ENCODE measurements at places on chromosomes 16 and 17.

DNA sequence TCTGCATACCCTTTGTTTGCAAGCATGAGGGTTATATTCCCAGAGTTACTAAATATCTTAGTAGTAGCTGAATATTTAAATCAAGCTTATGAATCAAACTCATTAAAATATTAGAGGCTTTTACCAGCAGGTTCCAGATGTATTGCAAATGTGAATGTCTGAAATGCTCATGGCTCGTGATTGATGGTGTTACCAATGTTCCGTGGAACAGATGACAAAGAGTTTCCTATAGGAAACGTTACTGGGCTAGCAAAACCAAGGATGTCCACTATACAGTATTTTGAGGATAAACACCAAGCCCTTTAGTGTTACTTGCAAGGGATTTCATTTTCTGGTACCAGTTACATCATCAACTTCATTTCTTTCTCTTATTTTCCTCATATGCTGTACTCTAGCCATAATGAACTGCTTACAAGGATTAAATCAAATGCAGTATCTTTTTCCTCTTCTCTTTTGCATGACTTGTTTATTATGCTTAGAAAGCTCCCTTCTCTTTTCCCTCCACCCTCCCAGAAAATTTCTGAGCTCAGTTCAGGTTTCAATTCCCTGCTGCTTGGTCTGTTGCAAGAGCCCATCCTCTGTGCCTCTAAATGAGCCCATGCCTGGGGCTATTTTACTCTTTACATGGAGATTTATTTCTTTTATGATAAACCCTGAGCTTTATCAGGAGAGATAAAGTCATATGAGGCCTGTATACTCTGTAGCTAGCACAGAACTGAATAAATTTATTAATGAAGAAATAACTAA lies 1537.1 kb upstream of the GOT2 start:
- no peak for DNase-seq

GRCh38 chr16:57106767-57107166 lies 14.4 kb downstream of the CPNE2 start:
- no peak for DNase-seq

- no peak for DNase-seq
Measured at GRCh38 chr17:41895617-41896016, 23.1 kb downstream of the ACLY start.

DNA sequence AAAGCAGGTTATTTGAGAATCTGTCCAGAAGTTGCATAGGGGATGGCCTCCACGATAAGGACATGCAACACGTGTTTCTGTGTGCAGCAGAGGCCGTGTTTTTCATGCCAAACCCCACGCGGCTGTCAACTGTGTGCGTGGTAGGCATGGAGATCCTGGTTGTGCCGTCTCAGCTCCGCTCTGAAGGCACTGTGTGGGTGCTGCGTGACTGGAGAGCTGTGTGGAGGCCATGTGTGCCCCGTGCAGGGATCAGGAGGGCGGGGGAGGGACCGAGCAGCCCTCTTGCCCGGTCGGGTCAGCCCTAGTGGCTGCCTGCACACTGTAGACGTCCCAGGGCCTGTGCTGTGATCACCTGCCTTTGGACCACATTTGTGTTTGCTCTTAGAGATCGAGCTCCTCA lies 74.5 kb downstream of the SEC14L1 start:
- DNase-seq = no peak

DNA sequence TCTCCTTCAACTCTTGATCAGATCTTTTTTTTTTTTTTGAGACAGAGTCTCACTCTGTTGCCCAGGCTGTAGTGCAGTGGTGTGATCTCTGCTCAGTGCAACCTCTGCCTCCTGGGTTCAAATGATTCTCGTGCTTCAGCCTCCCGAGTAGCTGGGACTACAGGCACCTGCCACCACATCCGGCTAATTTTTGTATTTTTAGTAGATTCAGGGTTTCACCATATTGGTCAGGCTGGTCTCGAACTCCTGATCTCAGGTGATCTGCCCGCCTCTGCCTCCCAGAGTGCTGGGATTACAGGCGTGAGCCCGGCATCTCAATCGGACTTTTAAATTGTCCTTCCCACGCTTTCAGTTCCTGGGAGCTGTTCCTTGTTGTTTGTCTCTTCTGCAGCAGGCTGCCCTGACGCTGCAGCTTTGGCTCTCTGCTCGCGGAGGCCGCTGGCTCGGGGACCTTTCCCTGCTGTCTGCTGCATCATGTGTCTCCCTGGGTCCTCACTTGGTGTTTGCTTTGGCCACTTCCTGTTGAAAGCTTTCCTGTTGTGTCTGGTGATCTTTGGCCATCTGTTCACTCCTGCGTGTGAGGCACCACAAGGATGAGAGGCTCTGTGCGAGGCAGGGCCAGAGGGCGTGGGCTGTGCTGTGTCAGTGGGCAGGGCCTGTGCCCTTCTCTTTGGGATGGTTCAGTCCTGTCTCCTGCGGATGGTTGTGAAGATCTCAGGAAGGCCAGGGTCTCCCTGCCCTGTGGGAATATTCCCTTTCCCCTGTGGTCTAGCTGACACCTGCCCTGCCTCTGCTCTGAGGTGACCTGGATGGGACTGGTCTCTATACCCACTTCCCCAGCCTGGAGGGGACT lies 18.4 kb upstream of the CAPN15 start:
- no peak for DNase-seq

DNA sequence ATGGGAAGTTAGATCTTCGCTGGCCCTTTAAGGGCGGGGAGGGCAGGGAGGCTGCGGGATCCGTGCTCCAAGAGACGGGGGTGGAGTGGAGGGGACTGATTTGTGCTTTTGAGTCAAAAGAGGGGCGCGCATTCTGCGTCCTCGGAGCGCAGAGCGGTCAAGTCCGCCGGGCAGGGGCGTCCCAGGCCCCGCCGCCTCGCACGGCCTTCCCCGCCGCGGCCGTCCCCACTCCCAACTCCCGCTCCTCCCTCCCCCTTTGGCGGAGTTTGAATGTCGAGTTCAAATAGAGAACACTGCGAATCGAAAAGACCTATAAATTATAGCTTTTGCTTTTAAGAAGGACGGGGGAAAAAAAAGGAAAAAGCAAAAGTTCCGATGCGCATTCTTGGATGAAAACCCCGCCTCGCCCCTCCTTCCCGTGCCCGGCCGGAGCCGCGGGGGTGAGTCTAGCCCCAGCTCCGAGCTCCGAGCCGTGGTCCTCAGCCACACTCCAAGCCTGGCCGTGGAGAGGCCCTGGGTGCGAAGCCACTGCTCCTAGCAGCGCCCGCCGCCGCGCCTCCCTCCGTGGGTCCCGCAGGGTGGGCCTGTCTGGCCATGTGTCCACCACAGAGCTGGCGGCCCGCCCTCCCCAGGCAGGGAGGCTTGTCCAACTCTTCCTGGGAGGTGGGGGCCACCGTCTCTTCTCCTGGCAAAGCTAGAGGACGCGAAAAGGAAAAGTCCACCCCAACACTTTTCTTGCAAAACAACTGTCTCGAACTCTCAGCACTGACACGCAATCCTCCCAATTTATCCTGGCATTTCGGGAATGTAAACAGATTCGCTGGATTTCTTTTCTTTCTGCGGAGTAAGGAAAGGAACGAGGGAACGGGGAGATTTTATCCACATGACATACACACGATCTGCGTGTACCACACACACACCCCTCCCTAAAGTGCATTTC lies 3.6 kb downstream of the CBX8 start:
- no peak for DNase-seq

GRCh38 chr16:26204138-26204537 lies 512.4 kb downstream of the HS3ST4 start:
- no peak for DNase-seq

- DNase-seq = no peak
Measured at GRCh38 chr17:68698746-68699145, 97.6 kb upstream of the FAM20A start.

DNA sequence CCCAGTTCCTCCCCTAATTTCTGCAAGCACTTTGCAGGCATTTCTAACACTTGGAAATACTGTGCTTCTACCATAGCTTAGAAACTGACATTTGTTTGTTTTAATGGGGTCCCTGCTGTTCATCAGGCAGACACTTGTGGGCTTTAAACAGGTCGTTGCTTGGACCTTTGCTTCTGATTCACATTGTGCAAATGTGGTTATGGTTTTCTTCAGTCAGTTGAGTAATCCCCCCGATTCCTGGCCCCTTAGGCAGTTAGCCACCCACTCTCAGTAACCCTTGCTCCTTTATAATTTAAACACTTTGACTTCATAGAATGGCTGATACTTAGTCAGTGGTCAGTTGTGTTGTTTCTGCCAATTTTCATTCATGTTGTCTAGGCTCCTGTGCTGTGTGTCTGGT lies 39.4 kb downstream of the SLC47A1 start:
- no peak for DNase-seq

DNA sequence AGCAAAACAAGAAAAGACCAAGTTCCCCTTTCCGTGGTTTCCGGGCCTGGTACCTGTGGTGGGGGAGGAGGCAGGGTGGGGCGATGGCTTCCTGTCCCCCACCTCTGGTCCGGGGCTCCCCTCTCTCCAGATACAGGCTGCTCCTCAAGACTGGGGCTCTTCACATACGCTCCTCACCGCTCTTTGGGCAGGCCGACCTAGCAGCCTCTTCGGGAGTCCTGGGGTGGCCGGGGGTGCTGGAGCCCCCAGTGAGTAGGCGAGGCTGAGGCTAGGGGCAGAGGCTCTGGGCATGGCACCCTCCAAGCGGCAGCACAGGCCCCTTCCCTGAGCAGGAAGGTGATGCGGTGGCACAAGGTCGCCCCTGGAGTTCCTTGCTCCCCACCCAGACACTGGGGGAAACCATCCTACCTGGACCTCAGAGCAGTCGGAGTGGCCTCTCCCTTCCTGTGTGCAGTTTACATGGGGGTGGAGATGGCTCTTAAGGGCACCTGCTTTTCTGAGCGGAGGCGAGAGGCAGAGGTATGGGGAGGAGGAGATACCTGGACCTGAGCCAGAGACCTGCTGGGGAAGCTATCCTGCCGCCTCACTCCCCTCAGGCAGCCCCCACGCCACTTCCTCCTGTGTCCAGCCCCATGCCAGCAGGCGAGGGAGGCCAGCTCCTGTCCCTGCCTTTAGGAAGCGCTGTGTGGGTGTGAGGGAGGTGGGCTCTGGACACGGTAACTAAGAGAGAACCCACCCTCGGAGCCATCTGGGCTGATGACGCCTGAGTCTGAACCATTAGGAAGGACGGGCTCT lies 891 bp downstream of the CORO1A start:
- no peak for DNase-seq

DNA sequence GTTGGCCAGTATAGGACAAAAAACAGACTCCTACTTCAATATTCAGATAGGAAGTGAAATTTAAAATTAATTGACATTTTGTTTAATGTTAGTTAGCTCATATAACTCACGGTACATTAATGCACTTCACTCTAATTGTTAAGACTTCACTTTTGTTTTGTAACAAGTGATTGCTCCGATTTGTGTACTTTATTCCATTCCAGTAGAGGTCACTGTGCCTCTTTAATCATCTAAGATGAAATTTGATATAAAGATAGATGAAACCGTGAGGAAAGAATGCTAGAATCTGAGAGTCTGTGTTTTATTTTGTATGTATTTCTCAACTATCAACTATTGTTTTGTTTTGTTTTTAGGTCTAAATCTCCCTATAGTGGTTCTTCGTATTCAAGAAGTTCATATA lies 29.0 kb downstream of the RBBP6 start:
- DNase-seq = peak; percentile 21

GRCh38 chr17:78925234-78925633 lies at the start of gene TIMP2:
TSS of gene TIMP2 (minus strand) at chr17:78925387. CDS start at chr17:78925088, 299 bp downstream.
- peak; percentile 77 for DNase-seq

- DNase-seq = no peak
Measured at GRCh38 chr17:67546578-67547527, 169.8 kb downstream of the PITPNC1 start.

DNA sequence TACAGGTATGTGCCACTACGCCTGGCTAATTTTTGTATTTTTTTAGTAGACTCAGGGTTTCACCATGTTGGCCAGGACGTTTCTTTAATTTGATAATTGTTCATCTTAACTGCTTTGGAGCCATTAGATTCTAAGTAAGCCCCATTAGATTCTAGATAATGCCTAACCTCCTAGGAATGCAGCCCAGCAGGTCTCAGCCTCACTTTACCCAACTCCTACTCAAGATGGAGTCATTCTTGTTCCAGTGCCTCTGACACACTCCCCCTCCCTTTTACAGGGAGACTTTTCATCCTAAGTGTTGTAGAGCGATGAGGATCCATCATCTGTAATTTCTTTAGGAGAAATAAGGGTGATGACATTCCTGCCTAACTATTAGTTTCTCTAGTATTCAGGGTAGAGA lies 23.7 kb upstream of the MILR1 start:
- DNase-seq = no peak

GRCh38 chr17:16987830-16988601 lies 16.1 kb upstream of the TNFRSF13B start:
- DNase-seq = peak; percentile 7

- DNase-seq = no peak
Measured at GRCh38 chr17:10091046-10091445, 107.4 kb downstream of the GAS7 start.

GRCh38 chr17:82339634-82340580 lies 6.3 kb upstream of the SECTM1 start:
- no peak for DNase-seq

DNA sequence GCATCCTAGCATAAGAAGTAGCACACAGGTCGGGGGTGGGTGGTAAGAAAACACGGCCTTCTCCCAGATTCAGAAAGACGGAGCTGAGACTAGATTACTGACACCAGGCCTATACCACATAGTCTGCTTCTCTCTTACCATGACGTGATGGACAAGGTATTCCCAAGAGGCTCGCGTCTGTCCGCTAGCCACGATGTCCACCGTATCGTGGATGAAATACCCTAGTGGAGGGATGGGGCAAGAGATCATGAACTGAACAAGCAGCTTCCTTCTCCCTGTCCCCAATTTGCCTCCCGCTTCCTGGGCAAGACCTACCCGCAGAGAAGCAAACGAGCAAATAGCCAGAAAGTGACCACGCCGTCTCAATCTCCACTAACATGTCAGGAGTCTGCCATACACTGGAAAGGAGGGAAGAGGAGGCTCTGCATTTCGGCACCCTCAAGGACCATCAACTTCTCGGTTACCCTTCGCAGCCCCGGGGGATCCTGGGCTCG lies 820 bp downstream of the TLCD1 start:
- DNase-seq = peak; percentile 78

DNA sequence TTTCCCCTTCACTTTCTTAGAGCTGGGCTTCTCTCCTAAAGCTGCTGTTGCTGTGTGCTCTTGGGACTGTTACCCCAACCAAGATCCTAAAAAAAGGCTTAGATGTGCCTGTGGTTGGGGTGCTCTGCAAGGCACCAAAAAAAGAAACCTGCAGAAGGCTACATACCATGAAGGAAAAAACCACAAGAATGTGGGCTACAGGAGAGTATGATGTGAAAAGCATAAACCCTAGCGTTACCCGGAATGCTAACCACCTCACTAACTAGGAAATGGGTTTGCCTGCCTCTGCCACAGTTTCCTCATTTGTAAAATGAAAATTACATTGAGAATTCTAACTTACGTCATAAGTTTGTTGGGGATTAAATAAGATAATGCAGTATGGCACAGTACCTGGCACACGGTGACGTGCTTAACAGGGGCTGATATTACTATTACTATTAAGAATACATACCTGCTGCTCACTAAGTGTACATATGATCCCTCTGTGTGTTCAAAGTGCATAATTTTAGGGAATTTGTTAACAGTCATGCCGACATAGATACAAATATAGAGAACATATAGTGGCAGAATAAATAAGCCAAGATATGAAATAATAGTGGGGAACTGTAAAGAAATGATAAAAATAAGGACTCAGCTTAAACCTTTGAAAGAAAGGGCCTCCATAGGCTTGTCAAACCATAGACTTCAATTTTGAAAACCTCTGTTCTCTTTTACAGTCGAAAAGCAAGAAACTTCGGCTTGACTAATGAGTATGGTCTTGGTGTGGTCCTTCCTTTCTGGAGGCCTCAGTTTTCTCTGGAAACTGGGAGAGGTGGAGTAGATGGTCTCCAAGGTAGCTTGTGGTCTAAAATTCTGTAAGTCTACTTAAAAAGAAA lies 177.8 kb upstream of the TBX2 start:
- no peak for DNase-seq
